ENCODE measurements at places on chromosomes 5 and 9.

DNA sequence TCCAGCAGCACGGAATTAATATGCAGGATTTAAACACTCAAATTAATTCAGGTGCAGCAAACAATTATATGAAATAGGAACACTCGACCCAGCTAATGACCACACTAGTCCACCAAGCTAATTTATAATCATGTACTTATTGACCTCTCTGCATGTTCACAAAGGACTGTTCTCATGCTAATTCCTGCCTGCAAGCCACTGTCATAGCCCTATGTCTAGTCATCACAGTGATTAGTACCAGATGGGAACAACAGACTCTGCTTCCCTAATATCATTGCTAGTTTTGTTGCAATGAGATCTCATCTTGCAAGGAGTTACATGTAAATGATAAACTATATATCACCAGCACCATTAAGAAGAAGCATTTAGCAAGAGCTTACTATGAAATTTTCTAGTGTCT lies 553.0 kb upstream of the GRAMD2B start:
- no peak for DNase-seq

GRCh38 chr5:82521431-82522051 lies 243.4 kb upstream of the RPS23 start:
- DNase-seq = no peak

- DNase-seq = no peak
Measured at GRCh38 chr5:14506140-14506538, 75.5 kb upstream of the OTULINL start.

GRCh38 chr9:123011878-123012528 lies 21.5 kb upstream of the GPR21 start:
- DNase-seq = no peak

- no peak for DNase-seq
Measured at GRCh38 chr9:126494746-126495145, 119.0 kb upstream of the LMX1B start.
